ENCODE measurements at places on chromosomes 11 and 22. TPM values are rescaled to one million over a fixed set of nuclear protein-coding genes. Genes with fewer than 3 reads are reported as not detected.

The CNTF gene
- 1.3 TPM for total RNA-seq

The DDTL gene
- total RNA-seq = not detected

The SLC25A22 gene
- total RNA-seq = 20.8 TPM

The TESMIN gene
- 5.1 TPM for total RNA-seq

The MMP12 gene
- not detected for total RNA-seq

DNA sequence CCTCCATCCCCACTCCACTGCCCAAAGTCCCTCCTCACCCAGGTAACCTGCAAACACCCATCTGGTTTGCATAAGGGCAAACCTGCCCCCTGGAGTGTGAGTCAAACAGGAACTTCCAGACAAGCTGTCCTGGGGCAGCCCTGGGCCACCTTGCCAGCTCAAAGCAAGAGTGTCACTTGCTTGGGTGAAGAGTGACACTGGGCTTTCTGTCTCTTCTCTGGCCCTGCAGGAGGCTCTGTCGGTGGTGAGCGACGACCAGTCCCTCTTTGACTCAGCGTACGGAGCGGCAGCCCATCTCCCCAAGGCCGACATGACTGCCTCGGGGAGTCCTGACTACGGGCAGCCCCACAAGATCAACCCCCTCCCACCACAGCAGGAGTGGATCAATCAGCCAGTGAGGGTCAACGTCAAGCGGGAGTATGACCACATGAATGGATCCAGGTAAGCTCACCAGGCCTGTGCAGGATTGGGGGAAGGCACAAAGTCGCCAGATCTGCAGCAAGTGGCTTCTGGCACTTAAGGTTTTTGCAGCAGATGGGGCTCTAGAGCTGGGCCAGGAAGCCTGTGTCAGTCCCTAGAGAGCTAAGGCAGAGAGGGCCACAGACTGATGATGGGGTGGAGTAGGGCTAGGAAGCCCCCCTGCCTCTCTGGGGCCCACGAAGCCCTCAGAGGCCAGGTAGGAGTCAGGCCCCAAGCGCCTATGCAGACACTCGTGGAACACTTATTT lies 64.2 kb downstream of the FLI1 start:
- no peak for DNase-seq

DNA sequence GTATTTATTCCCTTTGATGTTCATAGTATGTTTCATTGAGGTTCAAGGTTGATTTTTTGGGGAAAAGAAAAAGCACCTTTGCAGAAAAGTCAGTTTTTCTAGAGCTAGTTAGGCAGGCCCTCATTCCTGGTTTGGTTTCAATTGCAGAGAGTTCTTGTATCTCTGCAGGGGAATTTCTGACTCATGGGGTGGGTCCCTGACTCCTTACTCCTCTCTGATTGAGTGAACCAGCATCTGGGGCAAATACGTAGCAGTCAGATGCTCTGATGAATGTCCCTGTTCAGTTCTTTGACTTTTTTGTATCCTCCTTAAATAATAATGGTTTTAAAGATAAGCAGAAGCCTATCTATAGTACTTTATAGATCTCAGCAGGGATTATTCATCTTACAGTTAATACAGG lies 7.7 kb upstream of the NCR3LG1 start:
- no peak for DNase-seq

DNA sequence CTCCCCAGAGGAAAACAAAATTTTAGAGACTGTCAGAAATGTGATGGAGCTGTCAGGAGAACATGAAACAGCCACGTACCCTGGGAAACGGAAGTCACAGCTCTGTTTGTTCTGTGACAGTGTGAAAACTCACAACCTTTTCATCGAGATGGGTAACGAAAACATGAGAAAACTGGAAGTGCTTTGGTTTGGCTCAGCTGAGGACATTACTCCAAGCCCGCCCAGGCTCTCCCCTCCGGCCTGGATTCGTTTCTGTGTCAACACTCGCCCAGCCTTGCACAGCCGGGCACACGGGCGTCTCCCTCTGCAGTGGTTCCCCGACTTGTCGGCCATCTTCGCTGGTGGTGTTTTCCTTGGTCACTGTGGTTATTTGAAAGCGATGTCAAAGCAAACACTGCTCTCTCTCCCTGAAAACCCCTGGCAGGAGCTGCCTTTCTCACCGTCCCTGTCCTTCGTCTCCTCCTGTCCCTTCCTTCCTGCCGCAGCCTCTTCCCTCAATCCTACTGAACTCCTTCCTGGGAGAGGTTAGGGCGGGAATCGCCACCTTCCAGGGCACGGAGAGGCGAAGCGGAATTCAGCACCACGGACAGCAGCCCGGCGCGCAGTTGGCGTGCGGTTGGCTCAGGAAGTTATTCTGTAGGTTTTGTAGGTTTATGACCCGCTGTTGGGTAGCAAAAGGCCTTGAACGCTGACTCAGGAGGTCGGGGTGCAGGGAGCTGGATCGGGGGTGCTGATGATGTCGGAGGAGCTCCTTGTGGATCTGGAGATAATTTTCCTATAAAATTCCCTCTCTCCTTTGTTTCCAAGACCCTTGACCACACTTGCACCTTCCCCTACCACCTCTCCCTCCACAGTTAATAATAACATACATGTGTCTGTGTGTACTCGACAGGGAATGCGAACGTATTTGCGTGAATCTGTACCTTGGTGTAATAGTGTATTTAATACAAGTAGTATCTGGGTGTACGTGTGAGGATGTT lies 13.1 kb upstream of the RPS19BP1 start:
- peak; percentile 40 for DNase-seq

GRCh38 chr11:102846292-102846691 lies 2.9 kb upstream of the MMP3 start:
- no peak for DNase-seq

DNA sequence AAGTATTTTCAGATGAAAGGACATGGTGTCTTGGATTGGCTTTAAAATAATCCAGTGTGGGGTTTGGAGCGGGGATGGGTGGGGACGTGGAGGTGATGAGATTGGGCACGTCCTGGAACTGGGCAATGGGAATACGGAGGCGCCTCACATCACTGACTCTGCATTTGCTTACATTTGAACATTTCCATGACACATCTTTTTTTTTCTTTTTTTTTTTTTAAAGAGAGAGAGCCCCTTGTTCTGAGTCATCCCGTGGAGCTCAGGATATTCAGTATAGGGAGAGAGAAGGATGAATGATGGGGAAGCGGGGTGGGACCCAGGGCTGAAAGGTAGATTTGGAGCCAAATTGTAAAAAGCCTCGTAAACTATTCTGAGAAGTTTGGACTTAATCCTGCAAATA lies 142.7 kb downstream of the FBXO7 start:
- no peak for DNase-seq

DNA sequence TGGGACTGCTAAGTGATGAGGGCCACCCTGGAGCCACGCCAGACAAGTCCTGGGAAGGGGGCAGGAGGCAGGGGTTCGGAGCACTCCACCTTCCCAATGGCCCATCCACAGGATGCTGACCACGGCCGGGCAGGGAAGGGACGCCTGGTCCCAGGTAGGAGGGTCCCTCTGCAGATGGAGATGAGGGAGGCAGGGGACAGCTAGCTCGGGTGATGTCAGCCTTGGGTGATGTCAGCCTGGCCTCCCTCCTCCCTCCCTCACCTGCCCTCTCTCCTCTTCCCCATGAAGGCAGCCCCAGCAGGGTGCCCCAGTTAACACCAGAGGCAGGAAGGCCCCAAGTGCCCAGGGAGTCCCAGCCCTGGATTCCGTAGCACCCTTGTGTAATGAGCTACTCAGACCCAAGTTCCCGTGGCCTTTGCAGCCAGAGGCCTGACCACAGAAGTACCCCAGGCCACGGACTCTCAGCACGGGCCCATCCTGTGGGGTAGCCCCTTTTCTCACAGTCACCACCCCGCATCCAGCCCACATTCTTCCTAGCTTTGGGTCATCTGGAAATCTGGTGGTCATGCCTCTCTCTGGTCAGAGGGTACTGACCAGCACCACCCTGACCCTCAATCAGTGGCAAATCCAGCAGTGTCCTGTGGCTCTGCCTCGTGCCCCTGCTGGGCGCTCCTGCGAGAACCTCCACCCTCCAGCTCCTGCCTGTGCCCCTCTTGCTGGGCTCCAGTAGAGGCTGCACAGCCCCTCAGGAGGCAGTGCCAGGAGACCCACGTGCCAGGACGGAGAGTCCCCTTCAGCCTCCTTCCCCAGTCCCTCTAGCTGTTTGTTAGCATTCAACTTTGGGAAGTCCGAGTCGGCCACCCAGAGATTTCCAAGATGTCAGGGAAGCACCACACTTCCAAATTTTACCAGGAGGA lies 47.4 kb downstream of the SHANK2 start:
- DNase-seq = no peak

GRCh38 chr22:37171662-37172061 lies 16.4 kb downstream of the C1QTNF6 start:
- DNase-seq = no peak

DNA sequence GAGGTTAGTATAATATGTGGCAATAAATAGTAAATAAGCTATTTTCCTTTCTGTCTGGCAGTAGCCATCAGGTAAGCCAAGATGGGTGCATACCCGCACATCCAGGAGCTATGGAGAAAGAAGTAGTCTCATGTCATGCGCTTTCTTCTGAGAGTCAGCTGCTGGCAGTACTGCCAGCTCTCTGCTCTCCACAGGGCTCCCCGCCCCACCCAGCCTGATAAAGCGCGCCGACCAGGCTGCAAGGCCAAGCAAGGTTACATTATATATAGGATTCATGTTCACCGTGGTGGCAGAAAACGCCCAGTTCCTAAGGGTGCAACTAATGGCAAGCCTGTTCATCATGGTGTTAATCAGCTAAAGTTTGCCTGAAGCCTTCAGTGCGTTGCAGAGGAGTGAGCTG lies 126.2 kb downstream of the ATG16L2 start:
- DNase-seq = no peak
